T-helper 2 cell treated with Interferon-gamma antibody and Interleukin-4, amounts not matched to agents 5 μg/mL and 100 μg/mL, for 36 hours (primary cell): ENCODE measurements at places on chromosomes 11 and 22.

GRCh38 chr11:10381736-10382135 is 73.3 kb upstream of the AMPD3 start:
- no peak for DNase-seq

GRCh38 chr11:45847911-45848316 is 639 bp downstream of the CRY2 start:
- peak; percentile 51 for DNase-seq

GRCh38 chr11:16001899-16002426 is 354.4 kb downstream of the SOX6 start:
- DNase-seq: no peak

- no peak for DNase-seq
Measured at GRCh38 chr11:103648670-103649400, 387.6 kb upstream of the DDI1 start.

DNA sequence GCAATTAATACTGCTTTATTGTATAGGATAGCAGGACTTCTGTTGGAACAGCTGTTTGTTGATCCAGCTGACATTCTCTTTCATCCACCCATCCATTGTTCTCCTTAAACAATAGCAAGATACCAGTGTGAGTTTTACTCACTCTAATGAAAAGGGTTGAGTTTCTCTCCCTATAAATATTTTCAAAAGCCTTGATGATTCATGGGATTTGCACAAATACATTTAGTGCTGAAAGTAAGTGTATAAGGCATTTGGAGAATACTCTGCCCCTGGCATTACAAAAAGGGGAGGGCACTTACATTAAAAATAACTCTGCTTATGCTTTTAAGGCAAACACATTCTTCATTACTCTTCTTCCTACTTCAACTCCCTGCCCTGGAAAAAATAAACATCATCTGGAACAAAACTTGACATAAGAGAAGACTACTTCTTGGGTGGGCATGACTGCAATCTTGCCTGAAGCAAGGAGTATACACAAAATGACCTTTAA is 634.9 kb downstream of the METTL15 start:
- DNase-seq: no peak

- no peak for DNase-seq
Measured at GRCh38 chr11:21321072-21321471, 651.7 kb downstream of the NELL1 start.

- DNase-seq: no peak
Measured at GRCh38 chr22:23693979-23694680, 3.3 kb downstream of the RGL4 start.

GRCh38 chr11:128900468-128900867 is 9.3 kb downstream of the KCNJ5 start:
- no peak for DNase-seq

DNA sequence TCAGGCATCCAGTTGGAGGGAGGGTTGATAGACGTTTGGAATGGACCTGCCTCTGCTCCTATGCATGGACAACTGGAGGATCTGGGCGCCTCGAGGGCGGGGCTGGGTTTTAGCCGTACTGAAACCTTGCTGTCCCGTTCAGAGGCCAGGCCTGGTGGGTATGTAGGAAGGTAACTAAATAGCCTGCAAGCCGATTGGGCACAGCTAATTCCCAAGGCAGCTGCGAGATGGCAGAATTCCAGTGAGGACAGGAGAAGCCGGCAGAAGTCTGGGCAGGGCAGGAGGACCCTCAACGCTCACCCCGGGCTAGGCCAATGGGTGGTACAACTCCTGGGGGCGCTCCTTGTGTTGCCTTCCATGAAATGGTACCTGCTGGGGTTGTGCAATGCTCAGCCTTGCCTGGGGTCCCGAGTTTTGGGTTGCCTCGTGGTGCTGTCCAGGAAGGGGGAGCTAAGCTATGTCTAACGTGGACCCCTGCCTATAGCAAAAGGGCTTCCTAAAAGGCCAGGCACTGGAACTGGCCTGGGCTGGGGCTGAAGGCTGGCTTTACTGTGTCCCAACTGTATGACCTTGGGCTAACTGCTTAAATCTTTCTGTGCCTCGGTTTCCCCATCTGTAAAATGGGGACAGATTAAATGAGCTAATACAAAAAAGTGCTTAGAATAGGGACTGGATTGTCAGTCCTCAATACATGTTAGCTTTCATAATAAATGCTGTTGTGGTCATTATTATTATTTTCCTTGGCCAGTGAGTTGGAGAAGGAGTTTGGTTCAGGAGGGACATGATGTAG is 30.1 kb upstream of the CD82 start:
- DNase-seq: no peak

- no peak for DNase-seq
Measured at GRCh38 chr11:110730773-110731172, 18.5 kb upstream of the ARHGAP20 start.
